ENCODE measurements at places on chromosomes 1 and 21. TPM values are rescaled to one million over a fixed set of nuclear protein-coding genes. Genes with fewer than 3 reads are reported as not detected.

The PEAR1 gene
- 13.7 TPM for total RNA-seq

The UBASH3A gene
- not detected for total RNA-seq

- DNase-seq: no peak
Observed at GRCh38 chr21:15549671-15550070, 180.1 kb upstream of the USP25 start.

- DNase-seq: no peak
Observed at GRCh38 chr1:160580221-160580812, 1.0 kb upstream of the CD84 start.

DNA sequence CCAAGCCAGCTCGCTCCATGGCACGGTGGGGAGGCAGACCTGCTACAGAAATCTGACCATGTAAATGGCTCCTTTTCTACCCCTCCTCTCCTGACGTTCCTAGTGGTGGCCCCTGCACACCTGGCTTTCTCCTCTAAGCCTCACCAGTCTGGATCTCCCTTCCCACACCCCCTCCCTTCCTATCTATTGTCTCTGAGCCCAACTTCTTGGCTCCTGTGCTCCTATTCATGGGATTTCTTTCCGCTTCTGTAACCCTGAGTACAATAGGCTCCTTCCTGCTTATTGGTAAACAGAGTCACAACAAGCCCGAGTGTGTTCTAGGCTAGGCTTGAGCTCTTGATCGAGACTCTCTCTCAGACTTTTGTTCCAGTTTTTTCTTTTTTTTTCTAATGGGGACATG, 17.6 kb downstream of the OPTC start:
- no peak for DNase-seq

DNA sequence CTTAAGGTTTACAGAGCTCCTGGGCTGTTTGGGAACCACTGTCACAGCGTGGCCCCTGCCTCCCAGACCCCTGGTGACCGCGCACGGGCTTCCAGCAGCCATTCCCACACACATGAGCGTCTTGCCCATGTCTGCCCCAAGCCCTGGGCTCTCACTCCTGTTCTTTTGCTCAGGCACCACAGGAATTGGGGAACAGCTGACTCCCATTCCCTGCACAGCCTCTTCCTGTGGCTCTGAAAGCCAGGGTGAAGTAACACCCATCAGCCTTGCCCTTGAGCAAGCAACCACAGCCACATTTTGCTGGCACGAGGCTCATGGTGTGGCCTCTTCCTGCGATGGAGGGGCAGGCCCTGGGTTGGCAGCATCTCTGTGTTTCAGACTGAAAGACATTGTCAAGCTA, 14.3 kb upstream of the GPR157 start:
- peak; percentile 56 for DNase-seq
